Smooth muscle cell of trachea (primary cell): ENCODE measurements at places on chromosomes 6 and 20. TPM values are rescaled to one million over a fixed set of nuclear protein-coding genes. Genes with fewer than 3 reads are reported as not detected.

FOXS1 gene
- total RNA-seq: not detected in 2 replicates

ABHD16A gene
- total RNA-seq: 47.6 and 58.2 TPM in 2 replicates

ADGRB3 gene
- total RNA-seq: under 0.01 and 0.15 TPM in 2 replicates

ATP6V1G2 gene
- 5.5 and 5.7 TPM in 2 replicates for total RNA-seq

NKX2-4 gene
- total RNA-seq: not detected in 2 replicates

PCSK2 gene
- total RNA-seq: 0.17 TPM in 1 of 2 replicates, not detected in the other

CLDN20 gene
- not detected in 2 replicates for total RNA-seq

DHX35 gene
- total RNA-seq: 10.8 and 12.1 TPM in 2 replicates

TMEM170B gene
- total RNA-seq: 0.87 and 1.3 TPM in 2 replicates

TREML2 gene
- total RNA-seq: not detected in 2 replicates

DPPA5 gene
- total RNA-seq: not detected in 2 replicates

SPEF1 gene
- 0.15 and 0.17 TPM in 2 replicates for total RNA-seq

NXT1 gene
- 17.2 and 17.3 TPM in 2 replicates for total RNA-seq

KCNS1 gene
- 0.29 and 2.5 TPM in 2 replicates for total RNA-seq

PHF1 gene
- total RNA-seq: 23.9 and 27.0 TPM in 2 replicates

TRMT6 gene
- 5.1 and 5.4 TPM in 2 replicates for total RNA-seq

NEURL2 gene
- 6.4 and 13.9 TPM in 2 replicates for total RNA-seq

OR2H2 gene
- not detected in 2 replicates for total RNA-seq

HBS1L gene
- total RNA-seq: 124 and 148 TPM in 2 replicates

TNXB gene
- 7.7 and 77.6 TPM in 2 replicates for total RNA-seq

SEC63 gene
- 27.0 and 33.3 TPM in 2 replicates for total RNA-seq

OOEP gene
- total RNA-seq: 0.29 TPM in 1 of 2 replicates, not detected in the other

C6orf132 gene
- 0.29 and 0.99 TPM in 2 replicates for total RNA-seq

MAP7 gene
- total RNA-seq: 0.58 and 2.0 TPM in 2 replicates

CAPN11 gene
- 0.15 and 0.33 TPM in 2 replicates for total RNA-seq

APCDD1L gene
- total RNA-seq: 3.6 and 17.5 TPM in 2 replicates

MRS2 gene
- 19.8 and 19.9 TPM in 2 replicates for total RNA-seq
